ENCODE measurements at places on chromosomes 12 and 14.

- DNase-seq = no peak
Measured at GRCh38 chr14:33679461-33680225, 271.2 kb downstream of the EGLN3 start.

DNA sequence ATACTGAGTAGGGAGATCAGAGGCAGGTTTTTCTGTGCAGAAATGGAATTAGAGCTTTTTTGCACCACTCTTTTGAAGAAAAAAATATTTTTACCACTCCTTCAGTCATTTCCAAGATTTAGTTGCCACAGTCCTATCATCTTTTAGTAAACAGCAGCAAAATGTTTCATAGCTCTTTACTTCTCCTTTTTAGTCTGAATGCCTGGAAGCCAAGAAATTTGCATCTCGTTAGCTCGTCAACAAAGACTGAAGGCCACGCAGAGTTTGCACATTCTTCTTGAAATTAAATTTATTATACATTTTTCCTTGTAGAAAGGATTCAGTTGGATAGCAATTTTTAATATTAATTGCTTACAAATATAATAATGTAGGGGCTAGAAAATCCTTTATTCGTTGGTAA is 544.5 kb upstream of the ATP2B1 start:
- no peak for DNase-seq

DNA sequence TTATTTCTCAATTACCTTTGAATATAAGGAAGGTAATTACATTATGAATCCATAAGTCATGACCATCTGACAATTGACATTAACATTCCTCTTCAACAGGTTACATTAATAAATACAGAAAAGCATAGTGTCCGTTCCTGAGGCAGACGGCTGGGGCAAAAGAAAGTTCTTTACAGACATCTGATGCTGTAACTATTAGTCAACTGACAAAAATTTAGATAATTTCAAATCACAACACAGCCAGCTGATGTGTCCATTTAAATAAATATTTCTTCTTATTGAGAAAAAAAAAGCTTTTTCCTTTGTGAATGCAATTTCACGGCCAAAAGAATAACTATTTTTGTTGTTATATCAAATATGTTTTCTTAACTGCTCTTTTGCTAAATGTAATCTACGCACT is 9.2 kb upstream of the PYROXD1 start:
- no peak for DNase-seq

- DNase-seq = no peak
Measured at GRCh38 chr12:3646561-3647241, 106.2 kb downstream of the CRACR2A start.

GRCh38 chr14:100056964-100057795 is 8.0 kb upstream of the EVL start:
- DNase-seq = no peak

GRCh38 chr14:59103396-59103795 is 85.1 kb upstream of the DAAM1 start:
- no peak for DNase-seq

DNA sequence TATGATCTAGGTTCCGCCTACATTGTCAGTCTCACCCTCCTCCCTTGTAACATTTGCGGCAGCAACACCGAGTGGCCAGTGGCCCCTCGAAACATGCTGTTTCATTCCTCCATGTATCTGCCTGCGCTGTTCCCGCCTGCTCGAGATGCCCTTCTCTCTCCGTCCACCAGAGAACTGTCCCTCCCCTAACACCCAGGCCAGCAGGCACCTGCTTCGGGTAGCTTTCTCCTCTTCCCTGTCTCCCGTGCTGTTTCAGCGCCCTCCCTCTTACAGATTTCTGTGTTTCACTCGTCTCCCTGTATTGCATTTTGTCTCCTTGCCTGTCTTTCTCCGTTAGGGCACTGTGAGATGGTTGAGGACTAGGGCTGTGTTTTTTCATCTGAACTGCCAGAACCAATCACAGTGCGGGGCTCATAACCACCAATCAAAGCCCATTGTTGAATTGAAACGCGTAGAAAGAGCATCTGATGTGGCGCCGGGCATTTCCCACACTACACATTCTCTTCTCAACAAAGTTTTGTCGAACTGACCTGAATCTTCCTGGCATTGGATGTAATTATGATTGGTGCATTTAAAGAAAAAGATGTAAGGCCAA is 40.9 kb upstream of the ELK3 start:
- DNase-seq = no peak

DNA sequence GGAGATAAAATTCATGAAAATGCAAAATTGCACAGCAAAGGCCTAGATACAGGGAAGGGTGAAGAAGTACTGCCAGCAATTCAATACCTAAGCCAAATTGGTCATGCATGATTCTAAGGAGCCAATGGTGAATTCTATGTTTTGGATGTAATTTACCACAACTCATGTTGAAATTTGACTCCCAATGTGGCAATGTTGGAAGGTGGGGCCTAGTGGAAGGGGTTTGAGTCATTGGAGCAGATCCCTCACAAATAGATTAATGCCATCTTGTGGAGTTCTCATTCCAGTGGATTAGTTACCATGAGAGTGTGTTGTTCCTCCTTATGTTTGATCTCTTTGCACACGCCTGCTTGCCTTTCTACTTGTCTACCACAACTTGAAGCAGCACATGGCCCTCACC is 194.0 kb upstream of the ALG10 start:
- no peak for DNase-seq

- DNase-seq = no peak
Measured at GRCh38 chr12:126355346-126355745, 1290.1 kb downstream of the AACS start.

- DNase-seq = no peak
Measured at GRCh38 chr12:108364879-108365278, 25.8 kb upstream of the CMKLR1 start.

DNA sequence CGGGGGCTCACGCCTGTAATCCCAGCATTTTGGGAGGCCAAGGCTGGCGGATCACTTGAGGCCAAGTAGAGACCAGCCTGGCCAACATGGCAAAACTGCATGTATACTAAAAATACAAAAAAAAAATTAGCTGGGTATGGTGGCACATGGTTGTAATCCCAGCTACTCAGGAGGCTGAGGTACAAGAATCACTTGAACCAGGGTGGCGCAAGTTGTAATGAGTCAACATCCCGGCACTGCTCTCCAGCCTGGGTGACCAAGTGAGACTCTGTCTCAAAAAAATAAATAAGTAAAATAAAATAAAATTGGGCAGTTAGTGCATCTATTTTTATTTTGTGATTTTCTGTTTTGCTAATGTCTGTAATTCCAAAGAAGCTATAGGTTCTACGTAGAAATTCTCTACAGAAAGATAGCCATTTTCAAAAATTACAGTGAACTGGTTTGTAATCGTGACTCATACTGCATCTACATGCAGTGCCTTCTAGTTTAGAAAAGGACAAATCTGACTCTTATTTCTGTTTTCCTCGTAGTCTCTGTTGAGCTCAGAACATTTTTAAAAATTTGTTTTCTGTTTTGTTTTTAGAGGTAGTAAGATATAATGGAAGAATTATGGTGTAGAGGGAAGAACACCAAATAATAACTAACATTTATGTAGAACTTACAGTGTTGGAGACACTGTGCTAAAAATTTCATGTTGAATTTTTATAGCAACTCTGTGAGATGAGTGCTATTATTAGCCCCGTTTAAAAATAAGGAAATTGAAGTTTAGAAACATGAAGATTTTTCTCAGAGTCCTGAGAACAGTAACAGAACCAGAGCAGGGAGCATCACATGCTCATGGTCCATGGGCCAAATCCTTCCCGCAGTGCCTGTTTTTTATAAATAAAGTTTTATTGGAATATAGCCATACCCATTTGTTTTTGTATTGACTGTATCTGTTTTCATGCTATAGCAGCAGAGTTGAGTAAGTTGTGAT is 201.2 kb downstream of the SYNE2 start:
- DNase-seq = no peak

- DNase-seq = no peak
Measured at GRCh38 chr14:77955816-77956484, 156.0 kb downstream of the ADCK1 start.

DNA sequence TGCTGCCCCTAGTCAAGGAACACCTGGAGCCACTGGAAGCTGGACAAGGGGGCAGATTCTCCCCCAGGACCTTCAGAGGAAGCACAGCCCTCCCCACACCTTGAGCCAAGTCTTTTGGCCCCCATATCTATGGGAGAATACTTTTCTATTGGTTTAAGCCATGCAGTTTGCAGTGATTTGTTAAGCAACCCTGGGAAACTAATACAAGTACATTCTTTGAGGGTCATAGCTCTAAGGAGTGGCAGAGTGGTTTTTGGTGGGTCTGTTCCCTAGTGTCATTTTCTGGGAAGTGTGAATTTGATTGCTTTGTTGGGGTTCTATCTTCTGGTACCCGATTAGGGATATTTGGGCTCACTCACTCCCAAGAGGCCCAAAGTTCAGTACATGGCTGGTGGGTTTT is 50.8 kb upstream of the PTCSC3 start:
- no peak for DNase-seq

DNA sequence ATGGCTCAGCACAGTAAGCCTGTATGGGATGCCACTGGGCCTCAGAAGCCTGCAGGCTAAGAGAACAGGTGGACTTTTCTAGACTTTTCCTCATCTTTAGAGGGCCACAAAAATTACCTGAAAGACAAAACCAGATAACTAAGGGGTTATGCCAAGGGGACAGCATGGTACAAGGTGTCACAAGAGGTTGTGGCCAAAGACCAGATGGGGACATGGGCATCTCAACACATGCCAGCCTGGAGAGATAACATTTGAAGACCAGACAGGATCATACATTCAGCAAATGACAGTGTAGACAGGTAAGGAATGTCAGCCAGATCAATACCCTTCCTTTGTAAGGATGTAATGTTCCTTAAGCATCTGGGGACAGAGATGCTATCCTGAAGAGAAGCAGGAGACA is 8.9 kb upstream of the CRY1 start:
- no peak for DNase-seq

- no peak for DNase-seq
Measured at GRCh38 chr14:35201066-35201465, 78.7 kb downstream of the PRORP start.

DNA sequence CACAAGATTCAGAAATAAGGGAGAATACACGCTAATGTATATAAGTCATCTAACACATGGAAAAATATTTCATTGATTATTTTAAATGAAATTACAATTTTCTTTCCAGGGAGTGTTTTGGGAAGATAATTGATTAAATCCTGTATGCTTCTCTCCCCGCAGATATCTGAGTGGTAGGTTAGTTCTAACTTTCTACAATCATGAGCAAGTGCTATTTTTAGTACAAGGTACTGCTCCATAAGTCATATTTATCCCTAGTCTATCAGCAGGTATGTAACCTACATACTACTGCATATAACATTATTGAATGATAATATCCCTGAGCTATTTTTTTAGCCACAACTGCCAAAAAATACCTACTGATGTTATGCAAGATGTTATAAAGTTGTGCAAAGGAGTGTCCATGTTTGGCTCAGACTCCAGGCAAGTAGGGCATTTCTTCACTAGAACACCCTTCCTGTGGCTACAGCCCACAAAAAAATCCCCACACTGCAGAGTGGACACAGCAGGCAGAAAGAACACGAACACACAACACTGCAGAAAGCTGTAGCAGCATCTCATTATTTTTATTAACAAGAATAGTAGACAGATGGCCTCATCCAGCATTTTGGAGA is 87.0 kb downstream of the SEC23A start:
- no peak for DNase-seq

DNA sequence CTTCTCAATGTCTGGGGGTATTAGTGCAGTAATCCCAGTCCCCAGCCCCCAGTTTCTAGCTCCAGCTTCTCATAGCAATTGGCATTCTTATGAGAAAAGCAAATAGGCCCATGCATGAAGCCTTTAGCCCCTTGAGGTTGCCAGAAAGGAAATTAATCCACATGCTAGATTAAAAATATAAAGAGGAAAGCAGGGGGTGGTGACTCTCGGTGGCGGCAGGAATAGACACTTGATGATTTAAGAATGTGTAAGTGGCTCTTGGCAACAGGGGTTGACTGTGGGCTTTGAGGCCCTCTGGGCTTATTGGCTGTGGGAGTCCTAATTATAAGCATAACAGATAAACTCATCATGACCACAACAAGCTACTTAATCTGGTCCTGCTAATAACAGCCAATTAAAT is 1367.3 kb upstream of the FLRT2 start:
- no peak for DNase-seq

DNA sequence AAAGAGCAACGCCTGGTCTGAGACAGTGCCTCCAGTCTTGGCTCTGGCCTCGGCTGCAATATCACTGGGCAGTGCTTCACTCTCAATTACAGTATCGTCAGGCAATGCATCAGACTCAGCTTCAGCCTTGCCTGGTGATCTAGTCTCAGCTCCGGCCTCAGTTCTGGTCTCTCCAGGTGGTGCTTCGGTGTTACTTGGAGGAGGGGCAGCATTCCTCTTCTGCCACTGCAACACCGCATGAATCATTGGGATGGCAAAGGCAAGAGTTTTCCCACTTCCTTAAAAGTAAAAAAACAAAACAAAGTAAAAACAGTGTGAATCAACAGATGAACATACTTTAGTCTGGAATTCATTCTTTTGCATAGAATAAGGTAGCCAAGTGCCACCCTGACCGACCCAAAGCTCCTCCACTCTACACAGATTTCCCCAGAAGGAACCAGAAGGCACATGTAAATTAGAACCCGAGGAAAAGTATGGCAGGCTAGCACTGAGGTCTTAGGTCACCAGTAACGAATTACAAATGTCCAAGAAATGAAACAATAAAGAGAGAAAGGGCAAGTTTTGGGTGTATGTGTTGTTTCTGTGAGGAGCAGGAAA is 18.6 kb downstream of the DDX24 start:
- DNase-seq = no peak

GRCh38 chr12:125070661-125071390 is 5.6 kb downstream of the AACS start:
- no peak for DNase-seq

DNA sequence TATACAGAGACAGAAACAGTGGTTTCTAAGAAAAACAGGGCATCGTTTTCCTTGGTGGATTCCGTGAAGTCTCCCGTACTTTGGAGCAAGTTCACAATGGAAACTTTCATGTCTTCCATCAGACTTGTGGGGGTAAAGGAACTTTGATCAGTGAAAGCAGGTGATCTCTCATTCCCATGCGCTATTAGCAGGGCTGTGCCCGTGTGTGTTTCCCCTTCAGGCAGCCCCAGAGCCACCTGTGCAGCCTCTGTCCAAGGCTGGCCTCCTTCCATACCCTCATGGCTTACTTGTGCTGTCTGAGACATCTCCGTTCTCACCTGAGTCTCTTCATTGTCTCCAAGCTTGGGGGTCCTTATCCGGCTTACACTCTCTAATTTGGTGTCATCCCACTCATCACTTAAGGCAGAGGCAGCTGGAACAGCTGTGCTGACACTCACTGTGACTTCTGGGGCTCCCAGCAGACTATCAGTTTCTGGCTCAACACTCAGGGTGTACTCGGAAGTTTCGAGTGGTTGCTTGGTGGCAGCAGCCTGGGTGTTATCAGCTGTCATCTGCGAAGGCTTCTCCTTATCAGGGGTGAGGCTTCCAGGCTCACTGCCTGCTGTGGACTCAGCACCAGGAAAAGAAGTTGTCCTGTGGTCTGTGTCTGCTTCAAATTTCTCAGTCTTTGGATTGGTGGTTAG is 13.8 kb downstream of the ARMH4 start:
- no peak for DNase-seq

DNA sequence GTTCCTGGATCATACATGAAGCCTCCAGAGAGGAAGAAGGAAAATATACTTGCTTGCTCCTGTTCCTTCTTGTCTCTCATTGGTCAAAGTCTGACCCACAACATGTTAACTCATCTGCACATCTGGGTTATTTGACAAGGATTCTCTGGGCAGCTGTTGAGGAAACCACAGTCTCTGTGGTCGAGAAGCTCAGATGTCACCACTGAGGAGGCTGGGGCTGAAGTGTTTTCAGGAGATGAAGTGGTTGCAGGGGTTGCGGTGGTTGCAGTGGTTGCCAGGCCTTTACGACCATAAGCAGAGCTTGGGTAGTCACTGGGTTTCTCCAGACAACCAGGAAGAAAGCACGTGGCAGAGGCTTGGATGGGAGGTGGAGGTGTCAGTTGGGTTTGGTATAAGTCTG is 265.0 kb upstream of the LRIG3 start:
- DNase-seq = no peak
